Stimulated activated CD8-positive, alpha-beta memory T cell treated with anti-CD3 and anti-CD28 coated beads, Interleukin-7, amount 100 ng/mL, for 1 hour (primary cell): ENCODE measurements at places on chromosomes 13 and 19.

- no peak for DNase-seq
Observed at GRCh38 chr13:87820241-87820640, 149.1 kb downstream of the SLITRK5 start.

DNA sequence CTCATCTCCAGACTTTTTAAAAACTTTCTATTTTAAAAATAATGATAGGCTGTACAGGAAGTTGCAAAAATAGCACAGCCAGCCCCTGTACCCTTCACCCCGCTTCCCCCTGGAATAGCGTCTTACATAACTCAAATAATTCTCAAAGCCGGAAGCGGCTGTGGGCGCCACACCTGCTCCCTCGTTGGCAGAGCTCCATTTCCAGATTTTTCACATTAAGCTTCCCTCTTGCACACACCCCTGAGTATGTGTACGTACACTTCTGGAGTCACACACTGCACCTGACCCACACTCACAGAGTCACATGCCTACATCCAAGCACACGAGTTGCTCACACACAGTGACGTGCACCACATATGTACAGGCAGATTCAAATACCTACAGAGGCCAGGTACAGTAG, 24.9 kb upstream of the DPP9 start:
- DNase-seq = no peak

DNA sequence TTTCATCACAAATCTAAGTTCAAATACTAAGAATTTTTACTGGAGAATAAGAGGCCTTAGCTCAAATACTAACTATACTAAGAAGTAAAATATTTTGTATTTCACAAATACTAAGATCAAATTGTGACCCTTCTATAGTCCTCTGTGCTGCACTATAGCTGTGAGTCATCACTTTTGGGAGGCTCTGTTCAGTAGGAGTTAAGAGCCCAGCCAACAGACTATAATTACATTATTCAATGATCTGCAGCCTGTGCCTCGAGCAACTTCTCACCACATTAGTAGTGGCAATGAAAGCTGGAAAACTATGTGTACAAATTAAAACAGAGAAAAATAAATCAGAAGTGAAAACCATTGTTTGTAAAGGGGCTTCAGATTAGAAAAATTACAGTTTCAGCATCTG, 147.3 kb upstream of the GPC6 start:
- DNase-seq = no peak

GRCh38 chr19:47407417-47407774, 11.9 kb downstream of the MEIS3 start:
- DNase-seq = no peak

GRCh38 chr19:2477141-2477710, 1.3 kb downstream of the GADD45B start:
- no peak for DNase-seq

DNA sequence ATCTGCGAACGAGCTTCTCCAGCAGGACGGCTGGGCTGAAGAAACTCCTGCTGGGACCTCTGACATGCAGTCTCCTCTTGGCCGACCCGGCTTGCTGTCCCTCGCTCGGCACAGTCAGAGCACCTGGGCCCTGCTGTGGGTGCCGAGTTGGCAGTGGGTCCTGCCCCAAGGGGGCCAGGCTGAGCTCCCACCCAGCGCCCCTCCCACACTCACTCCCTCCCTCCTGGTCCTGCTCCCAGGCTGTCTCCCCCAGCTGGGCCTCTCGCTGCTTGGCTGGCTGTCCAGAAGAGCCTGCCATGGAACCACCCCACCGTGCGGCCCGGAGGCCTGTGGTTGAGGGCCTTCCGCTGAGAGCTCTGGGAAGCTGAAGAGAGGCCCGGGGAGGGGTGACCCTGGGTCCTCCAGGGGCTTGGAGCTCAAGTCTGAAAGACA, 6.0 kb downstream of the AKT2 start:
- no peak for DNase-seq

DNA sequence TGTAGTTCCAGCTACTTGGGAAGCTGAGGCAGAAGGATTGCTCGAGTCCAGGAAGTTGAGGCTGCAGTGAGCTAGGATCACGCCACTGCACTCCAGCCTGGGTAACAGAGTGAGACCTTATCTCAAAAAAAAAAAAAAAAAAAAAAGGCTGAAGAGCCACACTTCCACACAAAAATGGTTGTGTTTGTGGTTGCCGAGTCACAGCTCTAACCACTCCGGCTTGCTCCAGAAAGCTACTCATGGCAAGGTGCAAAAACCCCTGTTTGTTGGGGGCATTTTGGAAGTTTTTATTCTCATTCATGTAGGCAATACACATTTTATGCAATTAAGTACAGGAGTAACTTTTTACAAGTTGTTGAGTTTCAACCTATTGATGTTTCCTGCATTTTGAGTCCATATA, 93.5 kb downstream of the INSR start:
- DNase-seq = no peak

DNA sequence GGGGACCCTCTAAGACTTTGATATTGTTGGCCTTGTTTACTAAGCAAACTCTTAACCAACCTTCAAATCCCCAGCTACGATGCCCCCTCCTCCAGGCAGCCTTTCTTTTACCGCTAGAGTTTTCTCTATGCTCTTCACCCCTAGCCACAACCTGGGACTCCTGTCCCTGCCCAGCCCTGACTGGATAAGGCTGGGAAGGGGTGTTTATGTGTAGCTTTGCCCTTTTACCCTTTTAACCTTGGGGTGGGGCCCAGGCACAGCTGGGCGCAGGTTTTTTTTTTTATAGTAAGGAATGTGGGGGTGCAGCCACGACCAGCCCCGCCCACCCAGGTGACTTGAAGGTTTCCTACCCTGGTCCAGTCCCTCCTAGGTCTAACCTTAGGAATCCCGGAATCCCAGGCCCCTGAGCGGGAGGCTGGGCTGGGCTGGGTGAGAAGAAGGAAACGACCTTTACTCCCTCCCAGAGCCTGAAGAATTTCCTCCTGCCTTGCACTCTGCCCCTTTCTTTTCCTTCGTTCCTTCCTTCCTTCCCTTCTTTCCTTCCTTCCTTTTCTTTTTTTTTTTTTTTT, 12.2 kb downstream of the TJP3 start:
- no peak for DNase-seq
